ENCODE measurements at places on chromosomes 12 and 14.

- DNase-seq = peak; percentile 95
These were observed 11.6 kb upstream of the CDH24 start for GRCh38 chr14:23068789-23069412.

- DNase-seq = no peak
These were observed 72.4 kb upstream of the GZMB start for GRCh38 chr14:24706351-24706750.

GRCh38 chr12:58189030-58189429 is 247.7 kb downstream of the ATP23 start:
- DNase-seq = no peak

- DNase-seq = no peak
These were observed 717.3 kb downstream of the TRHDE start for GRCh38 chr12:72989458-72989947.

DNA sequence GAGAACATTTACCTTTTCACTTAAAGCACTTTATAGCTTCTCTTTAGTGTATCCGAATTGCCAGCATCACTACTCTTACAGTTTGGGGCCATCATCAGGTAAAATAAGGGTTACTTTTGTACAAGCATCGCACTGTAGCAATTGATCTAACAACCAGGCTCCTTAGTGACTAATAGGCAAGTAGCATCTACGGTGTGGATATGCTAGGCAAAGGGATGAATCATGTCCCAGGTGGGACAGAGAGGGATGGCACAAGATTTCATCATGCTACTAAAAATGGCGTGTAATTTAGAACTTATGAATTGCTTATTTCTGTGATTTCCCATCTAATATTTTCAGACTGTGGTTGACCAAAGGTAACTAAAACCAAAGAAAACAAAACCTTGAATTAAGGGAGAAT is 582.3 kb downstream of the KCNH5 start:
- DNase-seq = no peak

DNA sequence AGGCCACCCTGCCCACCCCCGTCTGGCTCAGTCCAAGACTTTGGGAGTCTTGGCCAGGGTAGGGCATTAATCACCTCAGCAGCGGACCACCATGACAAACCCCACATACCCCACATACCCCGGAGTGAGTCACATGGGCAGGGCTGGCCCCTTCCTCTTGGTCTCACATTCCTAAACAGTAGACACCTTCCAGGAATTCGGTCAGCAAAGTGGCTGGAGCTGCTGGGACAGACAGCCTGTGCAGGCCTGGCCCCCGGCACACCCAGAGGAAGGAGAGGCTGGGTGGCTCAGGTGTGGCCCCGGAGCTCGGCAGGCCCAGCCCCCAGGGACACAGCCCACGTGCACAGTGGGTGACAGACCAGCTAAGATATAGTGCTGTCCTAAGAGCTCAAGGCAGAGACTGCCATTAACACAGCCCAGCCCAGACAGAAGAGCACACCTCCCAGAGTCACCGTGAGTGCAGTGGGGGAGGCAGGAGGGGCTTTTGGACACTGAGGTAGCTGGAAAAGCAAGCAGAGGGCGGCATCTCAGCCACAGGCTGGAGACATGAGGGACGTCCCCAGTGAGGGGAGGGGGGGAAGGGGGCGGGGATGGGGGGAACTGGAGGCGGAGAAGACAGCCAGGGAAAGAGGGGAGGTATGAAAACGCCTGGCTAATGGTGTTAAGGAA is 24.0 kb downstream of the CCDC85C start:
- DNase-seq = peak; percentile 70

- DNase-seq = no peak
These were observed 71.0 kb upstream of the CDKN3 start for GRCh38 chr14:54325766-54326165.

DNA sequence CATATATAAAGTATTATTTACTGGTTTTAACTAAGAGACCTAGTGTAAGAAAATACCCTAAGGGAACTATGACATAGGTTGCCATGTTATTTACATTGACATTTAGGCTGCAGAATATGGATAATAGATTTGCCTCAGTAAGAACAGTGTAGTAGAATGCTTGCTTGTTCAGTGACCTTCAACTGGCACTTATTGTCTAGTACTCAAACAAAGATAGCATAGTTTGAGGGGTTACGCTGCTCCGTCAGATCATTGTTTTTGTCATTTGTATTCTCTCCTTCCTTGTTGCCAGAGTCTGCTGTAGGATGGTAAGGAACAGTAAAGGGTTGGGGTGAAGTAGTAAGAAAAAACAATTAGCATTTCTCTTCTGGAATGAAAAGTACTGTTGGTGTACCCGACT is 33.2 kb downstream of the TOGARAM1 start:
- DNase-seq = no peak

- DNase-seq = no peak
These were observed 3.5 kb upstream of the ACTN1 start for GRCh38 chr14:68982581-68982980.

DNA sequence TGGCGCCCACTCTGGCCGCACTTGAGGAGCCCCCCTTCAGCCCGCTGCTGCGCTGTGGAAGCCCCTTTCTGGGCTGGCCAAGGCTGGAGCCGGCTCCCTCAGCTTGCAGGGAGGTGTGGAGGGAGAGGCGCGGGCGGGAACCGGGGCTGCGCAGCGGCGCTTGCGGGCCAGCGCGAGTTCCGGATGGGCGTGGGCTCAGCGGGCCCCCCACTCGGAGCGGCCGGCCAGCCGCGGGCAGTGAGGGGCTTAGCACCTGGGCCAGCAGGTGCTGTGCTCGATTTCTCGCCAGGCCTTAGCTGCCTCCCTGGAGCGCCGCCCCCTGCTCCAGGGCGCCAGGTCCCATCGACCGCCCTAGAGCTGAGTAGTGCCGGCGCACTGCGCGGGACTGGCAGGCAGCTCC is 8.0 kb upstream of the VWF start:
- DNase-seq = no peak

GRCh38 chr12:11693601-11694000 is 44.1 kb downstream of the ETV6 start:
- no peak for DNase-seq

- no peak for DNase-seq
These were observed 5.9 kb upstream of the KRT3 start for GRCh38 chr12:52801773-52802172.

GRCh38 chr12:124490584-124491305 is 76.7 kb downstream of the NCOR2 start:
- DNase-seq = no peak

- no peak for DNase-seq
These were observed 395.0 kb downstream of the FOXG1 start for GRCh38 chr14:29161593-29161992.

- peak; percentile 16 for DNase-seq
These were observed 102.2 kb downstream of the RASSF9 start for GRCh38 chr12:85733984-85734383.

GRCh38 chr14:30569903-30570226 is 10.9 kb downstream of the G2E3 start:
- no peak for DNase-seq

DNA sequence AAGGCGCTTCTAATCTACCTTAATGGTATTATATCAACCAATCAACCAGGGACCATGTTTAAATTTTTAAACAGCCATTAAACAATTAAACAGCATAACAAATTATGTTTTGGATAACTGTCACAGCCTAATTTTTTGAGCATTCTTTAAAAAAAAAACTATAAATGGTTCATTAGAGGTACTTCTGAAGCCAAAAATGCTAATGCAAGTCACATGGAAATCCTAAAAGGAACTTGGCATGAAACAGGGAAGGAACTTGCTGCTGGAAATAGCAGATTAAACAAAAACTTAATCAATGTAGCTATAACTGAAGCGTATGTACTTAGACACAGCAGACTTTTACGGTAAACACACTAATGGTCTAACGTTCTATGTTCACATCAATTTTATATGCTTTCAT is 190.2 kb upstream of the BTG1 start:
- peak; percentile 41 for DNase-seq

GRCh38 chr12:121797937-121798786 is 4.7 kb upstream of the RHOF start:
- DNase-seq = peak; percentile 63

DNA sequence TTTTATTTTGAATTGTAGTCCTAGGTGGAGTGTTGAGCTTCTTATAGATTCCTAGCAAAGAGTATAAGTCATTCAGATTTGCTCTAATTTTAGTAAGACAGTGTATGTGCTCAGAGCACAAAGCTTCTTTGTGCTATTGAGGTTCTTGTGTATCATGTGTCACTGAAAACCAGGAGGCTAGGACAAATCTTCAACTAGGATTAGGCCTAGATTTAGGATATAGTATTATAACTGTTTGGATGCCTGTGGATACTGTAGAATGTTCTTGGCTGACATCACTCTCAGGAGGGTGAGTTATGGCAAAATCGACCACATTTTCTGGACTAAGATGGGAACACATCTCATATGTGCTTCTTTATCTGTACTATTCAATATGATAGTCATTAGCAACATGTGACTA is 86.5 kb downstream of the DHRS2 start:
- DNase-seq = no peak

DNA sequence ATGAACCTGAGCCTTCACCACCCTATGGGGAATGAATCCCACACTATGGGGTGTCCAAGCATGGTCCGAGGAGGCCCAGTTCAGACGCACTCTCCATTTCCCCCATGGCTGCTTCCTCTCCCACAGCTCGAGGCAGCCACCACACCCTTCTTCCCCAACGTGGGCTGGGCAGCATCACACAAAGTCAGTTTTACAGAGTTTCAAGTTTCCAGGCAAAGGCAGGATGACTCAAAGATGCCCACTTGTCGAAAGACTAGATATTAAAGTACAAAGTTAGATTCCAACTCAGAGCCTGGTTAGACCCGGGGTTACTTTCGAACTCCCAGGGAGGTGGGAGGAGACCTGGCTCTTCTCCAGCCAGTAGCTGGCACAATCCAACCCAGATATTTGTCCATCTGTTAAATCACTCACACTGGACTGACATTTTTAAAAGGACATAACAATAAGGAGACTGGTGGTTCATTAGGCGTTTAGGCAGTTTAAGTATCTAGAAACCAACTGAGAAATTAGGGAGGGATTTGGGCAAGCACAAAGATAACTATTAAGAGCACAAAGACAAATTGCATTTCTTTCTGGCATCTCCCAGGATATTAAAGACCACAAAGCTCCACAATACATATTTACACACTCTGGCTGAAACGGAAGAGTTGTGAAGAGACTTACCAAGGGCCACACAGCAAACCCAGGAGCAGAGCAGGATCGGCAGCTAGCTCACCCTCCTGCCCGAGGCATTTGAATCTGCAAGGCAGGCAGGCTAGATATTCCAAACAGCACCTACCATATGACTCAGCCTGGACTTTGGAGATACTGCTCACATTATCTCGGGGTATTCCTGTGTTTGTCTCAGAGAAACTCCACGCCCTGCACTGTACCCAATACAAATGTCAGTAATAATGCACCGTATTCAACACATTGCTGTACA is 34.8 kb downstream of the TMCC3 start:
- DNase-seq = peak; percentile 35

- no peak for DNase-seq
These were observed 3.6 kb upstream of the KRAS start for GRCh38 chr12:25254271-25254880.

- DNase-seq = no peak
These were observed 5.4 kb downstream of the ZNF219 start for GRCh38 chr14:21093018-21093417.

DNA sequence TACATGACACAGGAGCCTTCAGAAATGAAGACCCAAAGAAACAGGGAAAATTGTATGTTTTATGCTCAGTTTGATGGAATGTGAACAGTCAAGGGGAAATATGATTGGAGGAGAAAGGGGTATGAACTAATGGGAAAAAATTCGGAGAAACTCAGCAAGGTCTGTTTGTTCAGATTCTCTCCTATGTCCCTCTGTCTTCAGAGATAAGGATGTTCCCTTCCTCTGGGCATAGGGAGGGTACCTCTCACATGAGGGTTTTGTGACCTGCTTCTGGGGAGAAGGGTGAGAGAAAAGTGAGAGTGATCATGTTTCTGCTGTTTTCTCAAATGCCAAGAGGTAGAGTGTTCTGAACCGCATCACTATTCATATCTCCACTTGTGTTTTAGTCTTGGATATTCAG is 26.6 kb upstream of the LIMA1 start:
- DNase-seq = no peak

GRCh38 chr14:42140831-42141279 is 534.2 kb downstream of the LRFN5 start:
- no peak for DNase-seq

DNA sequence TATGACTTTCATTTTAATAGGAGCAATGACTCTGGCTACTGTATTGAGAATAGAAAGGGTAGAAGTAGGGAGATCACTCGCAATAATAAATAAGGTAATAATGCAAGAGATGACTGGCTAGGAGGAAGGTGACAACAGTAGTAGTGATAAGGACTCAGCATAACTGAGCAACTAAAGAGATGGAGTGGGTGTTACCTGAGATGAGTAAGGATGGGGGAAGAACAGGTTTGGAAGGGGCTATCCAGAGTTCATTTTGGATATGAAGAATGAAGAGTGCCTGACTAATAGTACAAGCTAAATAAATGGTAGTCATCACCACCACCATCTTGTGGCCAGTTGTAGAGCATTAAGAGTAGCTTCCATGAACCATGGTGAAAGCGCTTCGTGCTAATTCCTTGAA is 101.1 kb downstream of the RPS6KA5 start:
- DNase-seq = no peak

DNA sequence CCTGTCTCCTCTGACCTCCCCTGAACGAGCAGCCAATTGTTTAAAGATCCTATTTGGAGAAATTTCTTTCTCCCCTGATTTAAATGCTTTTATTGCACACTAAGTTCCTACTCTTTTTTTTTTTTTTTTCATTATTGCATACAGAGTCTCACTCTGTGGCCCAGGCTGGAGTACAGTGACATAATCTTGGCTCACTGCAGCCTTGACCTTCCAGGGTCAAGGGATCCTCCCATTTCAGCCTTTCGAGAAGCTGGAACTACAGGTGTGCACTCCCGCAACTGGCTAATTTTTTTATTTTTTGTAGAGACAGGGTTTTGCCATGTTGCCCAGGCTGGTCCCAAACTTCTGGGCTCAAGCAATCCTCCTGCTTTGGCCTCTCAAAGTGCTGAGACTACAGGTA is 5.2 kb upstream of the P2RX7 start:
- no peak for DNase-seq

DNA sequence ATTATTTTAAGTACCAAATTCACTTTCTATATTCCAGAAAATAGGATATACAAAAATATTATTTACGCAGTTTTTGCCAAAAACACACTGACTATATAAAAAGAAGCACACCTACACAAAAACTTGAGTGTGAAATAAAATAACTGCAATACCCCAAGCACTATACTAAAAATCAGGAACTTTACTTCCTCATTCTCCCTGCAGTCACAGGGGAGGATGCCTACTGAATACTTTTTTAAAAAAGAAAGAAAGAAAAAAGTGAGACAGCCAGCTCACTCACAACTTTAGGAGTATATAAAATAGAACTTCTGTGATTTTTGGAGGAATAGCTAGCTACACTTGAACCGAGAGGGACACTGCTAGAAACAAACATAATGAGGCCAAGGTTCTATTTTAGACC is 12.2 kb downstream of the RPS6KA5 start:
- DNase-seq = no peak

- DNase-seq = no peak
These were observed 26.8 kb downstream of the AMN start for GRCh38 chr14:102949062-102949800.

Data from lung (tissue), 17 donors.